Activated CD4-positive, alpha-beta T cell treated with anti-CD3 and anti-CD28 coated beads, Interleukin-10, Interleukin-2, amounts not matched to agents 100 ng/mL and 50 ng/mL, durations not matched to agents 16 hours and 8 hours (primary cell): ENCODE measurements at places on chromosomes 2 and 18.
A peak's percentile ranks its signal among the peaks of the same experiment; 100 is the strongest.

- DNase-seq = no peak
These were observed 86.7 kb upstream of the TMEM18 start for GRCh38 chr2:763766-764525.

DNA sequence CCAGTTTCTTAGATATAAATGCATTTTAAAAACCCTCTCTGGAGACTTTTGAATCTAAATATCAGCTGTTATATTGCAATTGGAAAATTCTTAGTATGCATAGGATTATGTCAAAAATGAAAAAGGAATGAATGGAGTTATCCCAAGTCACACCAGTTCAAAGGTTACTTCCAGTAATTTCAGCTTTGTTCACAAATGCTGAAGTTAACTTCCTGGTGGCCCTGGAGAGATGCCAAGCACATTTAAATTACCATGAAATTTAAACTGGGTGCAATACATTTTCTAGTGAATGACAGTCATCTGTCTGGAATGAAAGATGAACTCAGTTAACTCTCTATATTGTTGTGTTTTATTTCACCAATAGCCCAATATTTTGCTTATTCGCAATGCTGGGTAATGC, 753.9 kb downstream of the SUCLG1 start:
- no peak for DNase-seq

- DNase-seq = no peak
These were observed 13.8 kb upstream of the KIF1A start for GRCh38 chr2:240833724-240834285.

DNA sequence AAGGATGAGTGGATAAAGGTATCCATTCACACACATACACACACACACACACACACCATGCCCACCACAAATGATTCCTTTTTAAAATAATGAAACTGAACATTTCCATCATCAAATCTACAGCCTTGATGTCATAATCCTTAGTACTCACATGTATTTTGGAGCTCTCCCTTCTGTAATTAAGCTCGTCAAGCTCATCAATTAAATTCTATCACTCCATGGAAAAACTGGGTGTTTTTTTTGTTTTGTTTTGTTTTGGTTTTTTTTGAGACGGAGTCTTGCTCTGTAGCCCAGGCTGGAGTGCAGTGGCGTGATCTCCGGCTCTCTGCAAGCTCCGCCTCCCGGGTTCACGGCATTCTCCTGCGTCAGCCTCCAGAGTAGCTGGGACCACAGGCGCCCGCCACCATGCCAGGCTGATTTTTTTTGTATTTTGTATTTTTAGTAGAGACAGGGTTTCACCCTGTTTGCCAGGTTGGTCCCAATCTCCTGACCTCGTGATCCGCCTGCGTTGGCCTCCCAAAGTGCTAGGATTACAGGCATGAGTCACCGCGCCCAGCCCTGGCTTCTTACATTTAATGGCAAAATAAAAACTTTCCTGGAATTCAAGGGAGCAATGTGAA, 78.6 kb upstream of the RGPD4 start:
- no peak for DNase-seq

DNA sequence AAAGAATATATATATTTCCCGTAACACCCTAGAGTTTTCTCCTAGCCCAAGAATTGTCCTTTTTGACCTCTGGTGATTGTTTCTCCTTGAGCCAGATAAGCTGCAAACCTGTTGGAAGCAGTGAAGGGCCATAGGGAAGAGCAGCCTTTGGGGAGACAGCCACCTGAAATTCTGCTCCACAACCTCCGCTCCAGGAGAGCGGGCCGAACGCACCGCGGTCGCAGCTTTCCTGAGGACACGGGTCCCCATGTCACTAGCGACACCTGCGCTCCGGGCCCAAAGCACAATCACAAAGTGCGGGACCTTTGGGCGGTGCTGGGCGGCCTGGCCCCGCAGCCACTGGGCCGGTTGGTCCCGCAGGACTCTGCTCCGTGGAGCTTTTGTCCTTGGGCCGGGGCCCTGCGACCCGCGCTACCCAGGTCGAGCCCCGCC, 557 bp upstream of the DSG2 start:
- DNase-seq = no peak

- DNase-seq = no peak
These were observed 467 bp upstream of the WDR35 start for GRCh38 chr2:19990416-19990728.

GRCh38 chr2:215377283-215377682, 58.6 kb downstream of the FN1 start:
- DNase-seq = no peak

- DNase-seq = no peak
These were observed 638 bp downstream of the CEP192 start for GRCh38 chr18:12991821-12992179.

GRCh38 chr2:118403658-118404451, 315.6 kb downstream of the INSIG2 start:
- DNase-seq = peak; percentile 18

DNA sequence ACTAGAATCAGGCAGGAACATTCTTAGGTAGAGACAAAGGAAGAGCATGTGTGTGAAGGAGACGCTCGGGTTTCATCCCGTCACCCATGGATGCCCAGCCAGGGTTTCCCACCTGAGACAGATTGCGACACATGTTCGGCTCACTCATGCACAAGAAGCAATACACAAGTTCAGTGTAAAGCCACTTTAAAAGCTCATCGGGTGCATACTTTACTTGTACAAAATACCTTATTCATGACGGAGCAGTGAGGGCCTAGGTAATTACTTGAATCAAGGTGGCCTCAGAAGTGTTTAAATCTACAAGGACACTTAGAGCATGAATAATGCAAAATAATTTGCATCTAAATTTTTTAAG, 42.0 kb downstream of the ZEB2 start:
- no peak for DNase-seq

GRCh38 chr2:157433394-157433793, 10.5 kb downstream of the CYTIP start:
- DNase-seq = peak; percentile 27

DNA sequence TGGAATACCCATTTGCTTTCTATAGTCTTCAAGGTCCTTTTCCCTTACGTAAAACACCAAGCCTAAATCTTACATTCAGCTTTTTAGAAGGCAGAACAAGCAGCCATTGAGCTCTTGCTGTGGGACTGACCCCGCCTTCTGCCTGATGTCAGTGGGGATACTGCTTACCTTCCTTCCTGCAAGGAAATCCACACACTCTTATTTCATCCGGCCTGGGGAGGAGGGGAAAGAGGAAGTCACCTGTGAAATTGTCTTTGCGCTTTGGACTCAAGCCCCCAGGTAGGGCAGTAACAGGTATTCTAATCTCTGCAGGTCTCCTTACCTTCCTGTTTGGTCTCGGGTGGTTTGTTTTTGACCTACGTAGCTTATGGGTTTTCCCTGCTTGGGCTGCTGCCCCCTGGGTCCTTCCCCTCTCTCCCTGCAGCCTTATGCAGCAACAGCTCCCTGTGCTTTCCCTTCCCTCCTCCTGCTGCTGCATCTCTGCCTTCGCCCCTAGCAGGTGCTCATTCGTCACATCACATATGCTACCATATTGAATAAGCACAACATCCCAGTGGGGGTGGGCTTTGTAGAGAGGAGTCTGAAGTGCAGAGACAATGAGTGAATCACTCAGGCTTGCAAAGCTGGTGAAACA, 402.5 kb upstream of the TRIB2 start:
- DNase-seq = no peak

DNA sequence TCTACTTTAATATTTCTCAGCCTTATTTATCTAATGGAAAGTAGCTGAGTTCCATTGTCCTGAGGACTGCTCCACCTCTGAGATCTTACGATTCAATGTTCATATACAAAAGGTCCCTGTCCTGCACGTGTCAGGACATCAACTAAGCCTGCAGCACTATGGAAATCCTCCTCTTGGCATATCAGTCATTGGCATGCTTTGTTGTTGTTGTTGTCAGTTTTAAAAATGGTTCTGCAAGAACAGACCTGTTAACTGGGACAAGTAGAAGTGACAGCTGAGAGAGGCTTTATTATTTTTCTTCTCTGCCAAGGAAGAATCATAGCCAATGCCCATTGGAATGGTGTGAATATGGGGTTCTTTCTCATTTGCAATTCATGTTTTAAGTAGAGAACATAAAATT, 450.1 kb upstream of the PKDCC start:
- no peak for DNase-seq

DNA sequence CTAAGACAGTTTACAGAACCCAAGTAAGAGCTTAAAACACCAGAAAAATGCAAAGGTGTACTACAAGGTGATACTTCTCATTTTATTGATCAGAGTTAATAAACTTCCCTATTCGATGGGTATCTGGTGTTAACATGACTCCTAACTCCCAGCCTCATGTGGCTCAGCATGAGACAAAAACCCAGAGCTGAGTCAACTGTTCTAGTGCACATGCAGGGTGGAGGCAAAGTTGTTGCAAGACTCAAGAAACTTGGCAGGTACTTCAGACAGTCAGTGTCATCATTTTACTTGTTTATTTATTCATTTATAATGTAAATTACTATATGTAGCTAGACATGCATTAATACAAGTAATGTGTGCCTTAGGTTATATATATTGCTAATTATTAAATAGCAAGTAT, 216.6 kb upstream of the DSEL start:
- DNase-seq = no peak

DNA sequence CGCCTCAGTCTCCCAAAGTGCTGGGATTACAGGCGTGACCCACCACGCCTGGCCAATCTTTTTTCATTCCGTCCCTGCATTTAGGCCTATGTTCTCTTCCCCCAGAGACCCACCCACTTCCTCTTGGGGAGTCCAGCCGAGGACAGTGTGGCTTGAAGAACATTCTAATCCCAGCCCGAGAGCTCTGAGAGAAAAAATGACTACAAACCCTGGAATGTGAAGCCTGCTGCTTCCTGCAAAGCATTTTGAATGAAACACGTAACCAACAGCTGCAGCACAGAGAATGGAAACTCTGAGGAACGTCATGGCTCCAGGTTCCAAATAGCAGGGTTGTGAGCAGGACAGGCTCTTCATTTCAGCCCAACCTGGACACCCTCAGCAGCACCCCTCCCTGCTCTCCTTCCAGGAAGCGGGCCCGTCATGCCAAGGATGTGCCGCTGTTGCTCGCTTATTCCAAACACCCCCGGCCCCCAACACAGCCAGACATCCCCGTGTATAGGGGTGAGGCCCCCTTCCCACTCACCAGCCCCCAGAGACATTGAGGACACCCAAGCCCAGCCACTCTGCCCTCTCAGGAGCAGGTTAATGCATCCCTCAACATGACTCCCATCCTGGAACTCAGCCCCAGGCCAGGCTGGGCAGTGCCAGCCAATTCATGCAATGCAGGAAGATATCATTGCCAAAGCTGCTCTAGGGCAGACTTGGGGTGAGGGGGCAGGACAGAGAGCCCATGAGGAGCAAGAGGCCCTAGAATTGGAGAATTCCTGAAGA, 139.8 kb downstream of the ZFP36L2 start:
- DNase-seq = no peak

GRCh38 chr2:29108225-29108624, 7.0 kb upstream of the CLIP4 start:
- no peak for DNase-seq

- peak; percentile 36 for DNase-seq
These were observed 3.2 kb downstream of the EMX1 start for GRCh38 chr2:72920318-72921087.

- DNase-seq = no peak
These were observed 13.0 kb upstream of the IL1RN start for GRCh38 chr2:113114224-113114945.

DNA sequence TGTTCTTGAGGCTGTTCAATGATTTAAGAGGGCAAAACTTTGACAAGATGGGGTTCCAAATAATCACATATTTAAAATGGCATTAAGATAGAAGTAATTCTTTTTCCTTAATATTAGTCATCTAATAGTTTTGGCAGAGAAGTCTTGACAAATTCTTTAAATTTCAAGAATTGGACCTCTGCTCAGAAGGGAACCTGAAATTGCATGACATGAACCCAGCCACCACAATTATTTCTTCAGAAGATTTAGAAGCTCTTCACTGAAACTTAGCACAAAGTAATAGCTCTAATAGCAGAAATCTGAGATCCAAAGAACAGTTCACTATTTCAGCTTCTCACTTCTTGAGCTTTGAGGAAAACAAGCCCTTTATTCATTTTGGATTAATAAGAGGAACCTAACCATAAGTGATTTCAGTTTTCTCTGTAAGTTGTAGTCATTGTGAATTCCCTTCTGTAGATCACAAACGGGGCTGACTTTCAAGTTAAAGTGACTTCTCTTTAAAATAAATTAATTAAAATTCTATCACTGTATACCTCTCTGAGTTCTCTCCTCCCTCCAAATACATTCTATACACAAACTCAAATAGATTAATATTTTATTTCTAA, 100.6 kb upstream of the ITGA4 start:
- DNase-seq = no peak

DNA sequence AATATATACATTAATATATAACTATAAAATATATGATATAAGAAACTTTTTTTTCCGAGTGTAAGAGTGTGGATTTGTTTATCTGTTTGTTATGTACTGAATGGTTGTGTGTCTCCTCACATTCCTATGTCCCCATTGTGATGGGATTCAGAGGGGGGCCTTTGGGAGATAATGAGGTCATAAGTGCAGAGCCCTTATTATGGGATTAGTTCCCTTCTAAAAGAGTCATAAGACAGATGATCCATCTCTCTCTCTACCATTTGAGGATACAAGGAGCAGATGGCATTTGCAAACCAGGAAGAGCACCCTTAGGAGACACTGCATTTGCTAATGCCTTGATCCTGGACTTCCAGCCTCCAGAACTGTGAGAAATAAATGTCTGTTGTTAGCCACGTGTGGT, 30.3 kb upstream of the SAP130 start:
- no peak for DNase-seq

DNA sequence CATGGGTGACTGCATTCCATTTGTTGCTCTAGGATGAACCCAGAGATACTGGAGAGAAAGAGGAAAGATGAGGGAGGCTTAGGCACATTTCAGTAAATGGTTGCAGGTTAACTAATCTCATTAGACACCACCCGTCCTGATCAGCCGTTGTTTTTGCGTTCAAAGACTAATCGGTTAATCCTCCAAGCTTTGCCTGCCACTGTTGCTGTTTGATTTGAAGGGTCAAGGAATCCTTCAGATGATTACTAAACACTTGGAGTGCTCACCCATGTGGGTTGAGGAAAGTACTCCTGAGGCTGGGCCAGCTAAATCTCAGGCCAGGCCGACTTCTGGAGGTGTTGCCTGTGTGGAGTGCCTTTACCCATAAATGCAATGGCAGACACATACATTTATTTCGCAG, 8.6 kb downstream of the SH3RF3 start:
- DNase-seq = no peak

- DNase-seq = no peak
These were observed 707.5 kb upstream of the FSHR start for GRCh38 chr2:49861821-49862220.

DNA sequence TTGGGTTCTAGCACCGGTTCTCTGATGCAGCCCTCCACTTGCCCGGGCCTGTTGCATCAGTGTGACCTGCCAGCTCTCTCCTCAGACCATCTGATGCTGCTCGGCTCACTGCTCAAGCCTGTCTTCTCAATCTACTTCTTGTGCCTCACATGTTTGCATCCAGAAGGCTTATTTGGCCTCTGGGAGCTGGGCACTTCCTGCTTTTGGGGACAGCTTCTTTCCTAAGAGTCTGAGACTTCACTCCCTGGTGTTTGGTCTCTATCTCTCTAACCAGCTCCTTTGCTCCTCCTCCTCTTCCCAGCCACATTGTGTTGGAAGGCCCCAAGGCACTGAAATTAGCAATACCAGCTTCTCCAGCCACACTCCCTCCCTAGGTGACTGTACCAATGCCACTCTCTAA, 212.8 kb downstream of the CDCA7 start:
- DNase-seq = no peak
